Cardiac muscle cell (in vitro differentiated cells and primary cell): ENCODE measurements at places on chromosomes 3 and 15.

DNA sequence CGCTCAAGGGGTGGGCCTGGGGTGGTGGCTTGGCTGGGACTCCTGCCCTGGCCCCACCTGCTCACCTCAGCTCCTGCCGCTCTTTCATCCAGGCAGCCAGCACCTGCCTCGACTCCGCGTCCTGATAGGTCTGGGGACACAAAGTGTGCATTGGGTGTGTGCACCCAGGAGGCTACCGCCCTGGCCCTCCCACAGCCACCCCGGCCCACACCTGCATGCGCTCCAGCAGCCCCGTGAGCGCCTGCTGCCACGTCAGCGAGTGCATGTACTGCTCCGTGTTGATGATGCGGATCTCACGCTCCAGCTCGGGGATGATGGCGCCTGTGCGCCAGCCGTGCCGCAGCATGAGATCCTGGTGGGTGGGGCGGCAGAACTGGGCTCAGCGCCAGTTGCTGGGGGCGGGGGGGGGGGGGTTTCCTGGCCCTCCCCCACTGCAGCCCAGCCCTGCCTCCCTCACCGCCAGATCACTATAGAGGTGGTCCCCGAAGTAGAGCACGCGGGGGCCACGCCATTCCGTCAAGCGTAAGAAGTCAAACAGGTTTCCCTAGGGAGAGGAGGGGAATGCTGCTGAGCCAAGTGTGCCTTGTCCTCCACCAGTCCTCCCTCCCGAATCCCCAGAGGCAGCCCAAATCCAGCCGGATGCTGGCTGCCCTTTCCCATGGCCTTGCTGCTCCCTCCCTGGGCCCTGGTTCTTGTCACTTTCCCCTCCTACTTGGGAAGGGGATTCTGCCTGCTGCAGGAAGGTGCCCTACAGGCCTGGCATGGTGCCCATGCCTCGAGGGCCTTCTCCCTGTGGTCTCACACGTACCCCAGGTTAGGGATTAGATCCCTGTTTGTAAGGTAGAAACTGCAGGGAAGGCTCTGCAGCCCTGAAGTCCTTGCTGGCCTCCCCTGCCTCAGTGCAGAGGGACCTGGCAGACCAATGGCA lies 8.6 kb downstream of the NT5DC2 start:
- H3K4me1 ChIP-seq: no peaks in the 10 kb centered on the region
- no peaks in the 10 kb centered on the region for H3K27me3 ChIP-seq
- DNase-seq: no peak
- peak overlapping the region; percentile 30 for H3K27ac ChIP-seq

GRCh38 chr3:11907667-11908660 lies 61.3 kb upstream of the TAMM41 start:
- H3K4me1 ChIP-seq: no peaks in the 10 kb centered on the region
- H3K4me3 ChIP-seq: no peak overlapping the region
- no peak overlapping the region for H3K27ac ChIP-seq
- H3K27me3 ChIP-seq: no peaks in the 10 kb centered on the region
- H3K36me3 ChIP-seq: no peaks in the 10 kb centered on the region
- DNase-seq: no peak

DNA sequence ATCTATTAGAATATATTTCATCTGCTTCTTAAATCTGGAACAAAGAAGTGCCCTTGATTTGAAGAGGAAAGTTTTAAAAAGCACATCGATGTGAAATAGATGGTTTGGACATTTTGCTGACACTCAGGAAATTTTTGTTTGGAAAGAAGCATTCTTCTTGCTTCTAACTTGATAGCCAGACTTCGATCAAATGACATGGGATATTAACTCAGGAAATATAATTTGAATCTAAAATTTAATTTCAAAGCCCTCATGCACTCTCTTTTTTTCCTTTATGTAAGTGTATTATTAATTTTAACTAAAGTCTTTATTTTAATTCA lies 761.2 kb downstream of the VGLL3 start:
- no peak overlapping the region for H3K4me3 ChIP-seq
- no peak overlapping the region for H3K27ac ChIP-seq
- DNase-seq: no peak
- no peaks in the 10 kb centered on the region for H3K27me3 ChIP-seq

- DNase-seq: no peak
- no peak overlapping the region for H3K4me3 ChIP-seq
- H3K4me1 ChIP-seq: peaks cover 7% of the 10 kb centered on the region
- no peaks in the 10 kb centered on the region for H3K36me3 ChIP-seq
Observed at GRCh38 chr15:39144613-39145499, 436.0 kb upstream of the THBS1 start.

DNA sequence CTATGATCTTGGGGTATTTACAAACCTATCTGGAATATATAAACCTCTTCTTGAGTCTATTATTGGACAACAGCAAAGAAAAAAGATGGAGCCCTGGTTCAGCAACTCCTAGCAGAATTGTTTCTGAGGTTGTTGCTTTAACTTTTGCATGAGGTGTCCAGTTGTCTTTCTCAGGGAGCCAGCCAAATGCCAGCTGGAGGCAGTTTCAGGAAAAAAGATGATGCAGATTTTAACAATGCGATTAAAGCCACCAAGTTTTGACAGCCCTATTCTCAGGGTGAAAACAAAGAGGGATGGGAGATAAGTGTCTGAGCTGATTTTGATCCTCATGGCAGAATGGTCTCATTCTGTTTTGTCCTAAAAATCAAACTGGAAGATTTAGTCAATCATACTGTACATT lies 181.6 kb upstream of the RASGRP1 start:
- no peaks in the 10 kb centered on the region for H3K27me3 ChIP-seq
- H3K36me3 ChIP-seq: no peaks in the 10 kb centered on the region
- no peak overlapping the region for H3K27ac ChIP-seq
- DNase-seq: no peak
- no peaks in the 10 kb centered on the region for H3K4me1 ChIP-seq

DNA sequence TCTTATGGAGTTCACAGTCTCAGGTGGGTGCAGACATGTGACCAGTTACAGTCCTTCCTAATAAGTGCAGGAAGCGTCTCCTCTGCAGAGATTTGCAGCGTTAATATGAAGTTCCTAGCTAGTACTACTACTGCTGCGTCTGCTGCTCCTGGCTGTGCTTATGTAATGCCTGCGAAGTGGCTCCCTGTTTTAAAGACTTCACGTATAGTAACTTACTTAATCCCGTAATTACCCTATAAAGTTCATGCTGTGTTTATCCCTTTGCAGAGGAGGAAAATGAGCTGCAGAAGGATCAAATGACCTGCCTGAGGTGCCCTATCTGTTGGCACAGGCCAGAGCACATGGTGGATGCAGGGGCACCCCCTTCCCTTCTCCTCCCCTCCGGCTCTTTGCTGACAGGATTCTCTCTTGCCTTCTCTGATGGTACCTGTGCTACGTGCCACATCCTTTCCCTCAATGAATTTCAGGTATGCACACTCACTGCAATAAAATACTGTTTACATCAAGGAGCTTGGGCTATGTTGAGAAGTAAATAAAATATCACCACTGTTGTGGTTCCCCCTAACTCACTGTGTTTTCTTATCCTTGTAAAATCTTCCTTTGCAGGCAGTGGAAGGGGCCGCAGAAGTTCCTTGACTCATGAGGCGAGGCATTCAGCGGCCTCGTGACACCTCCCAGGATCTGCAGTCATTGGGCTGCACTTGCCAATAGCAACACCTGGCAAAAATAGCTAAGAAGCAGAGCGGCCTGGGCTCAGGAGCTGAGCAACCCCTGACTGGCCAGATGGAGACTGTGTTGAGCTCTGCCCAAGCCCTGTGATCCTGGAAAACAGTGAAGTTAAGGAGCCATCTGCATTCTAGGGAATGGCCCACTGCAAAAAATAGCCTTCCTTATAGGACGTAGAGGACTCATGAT lies 188.9 kb upstream of the ATP10A start:
- no peaks in the 10 kb centered on the region for H3K36me3 ChIP-seq
- DNase-seq: no peak
- H3K4me3 ChIP-seq: no peak overlapping the region
- H3K27me3 ChIP-seq: no peaks in the 10 kb centered on the region
- no peak overlapping the region for H3K27ac ChIP-seq
- H3K4me1 ChIP-seq: peaks cover 6% of the 10 kb centered on the region

- H3K27me3 ChIP-seq: no peaks in the 10 kb centered on the region
- H3K27ac ChIP-seq: no peak overlapping the region
- no peaks in the 10 kb centered on the region for H3K4me1 ChIP-seq
- no peak for DNase-seq
- no peak overlapping the region for H3K4me3 ChIP-seq
Observed at GRCh38 chr3:48863122-48863521, 15.4 kb upstream of the PRKAR2A start.

- H3K36me3 ChIP-seq: peaks cover 3% of the 10 kb centered on the region
- no peak overlapping the region for H3K4me3 ChIP-seq
- H3K27me3 ChIP-seq: no peaks in the 10 kb centered on the region
- H3K4me1 ChIP-seq: no peaks in the 10 kb centered on the region
- no peak for DNase-seq
- no peak overlapping the region for H3K27ac ChIP-seq
Observed at GRCh38 chr3:14976317-14976716, 28.9 kb downstream of the NR2C2 start.

- no peak overlapping the region for H3K4me3 ChIP-seq
- no peak overlapping the region for H3K27ac ChIP-seq
- no peaks in the 10 kb centered on the region for H3K27me3 ChIP-seq
- no peaks in the 10 kb centered on the region for H3K4me1 ChIP-seq
- DNase-seq: no peak
- no peaks in the 10 kb centered on the region for H3K36me3 ChIP-seq
Observed at GRCh38 chr3:148741219-148741618, 43.5 kb downstream of the AGTR1 start.

- peak overlapping the region; percentile 4 for H3K27ac ChIP-seq
- H3K27me3 ChIP-seq: no peaks in the 10 kb centered on the region
- H3K4me1 ChIP-seq: peaks cover 26% of the 10 kb centered on the region
- DNase-seq: peak; percentile 41
- no peak overlapping the region for H3K4me3 ChIP-seq
Observed at GRCh38 chr15:85473455-85473854, 93.1 kb downstream of the AKAP13 start.
